ENCODE measurements at places on chromosomes 11 and 22. TPM values are rescaled to one million over a fixed set of nuclear protein-coding genes. Genes with fewer than 3 reads are reported as not detected.

The DBX1 gene
- total RNA-seq, result not detected

The TRPT1 gene
- total RNA-seq, result 82.3 TPM

DNA sequence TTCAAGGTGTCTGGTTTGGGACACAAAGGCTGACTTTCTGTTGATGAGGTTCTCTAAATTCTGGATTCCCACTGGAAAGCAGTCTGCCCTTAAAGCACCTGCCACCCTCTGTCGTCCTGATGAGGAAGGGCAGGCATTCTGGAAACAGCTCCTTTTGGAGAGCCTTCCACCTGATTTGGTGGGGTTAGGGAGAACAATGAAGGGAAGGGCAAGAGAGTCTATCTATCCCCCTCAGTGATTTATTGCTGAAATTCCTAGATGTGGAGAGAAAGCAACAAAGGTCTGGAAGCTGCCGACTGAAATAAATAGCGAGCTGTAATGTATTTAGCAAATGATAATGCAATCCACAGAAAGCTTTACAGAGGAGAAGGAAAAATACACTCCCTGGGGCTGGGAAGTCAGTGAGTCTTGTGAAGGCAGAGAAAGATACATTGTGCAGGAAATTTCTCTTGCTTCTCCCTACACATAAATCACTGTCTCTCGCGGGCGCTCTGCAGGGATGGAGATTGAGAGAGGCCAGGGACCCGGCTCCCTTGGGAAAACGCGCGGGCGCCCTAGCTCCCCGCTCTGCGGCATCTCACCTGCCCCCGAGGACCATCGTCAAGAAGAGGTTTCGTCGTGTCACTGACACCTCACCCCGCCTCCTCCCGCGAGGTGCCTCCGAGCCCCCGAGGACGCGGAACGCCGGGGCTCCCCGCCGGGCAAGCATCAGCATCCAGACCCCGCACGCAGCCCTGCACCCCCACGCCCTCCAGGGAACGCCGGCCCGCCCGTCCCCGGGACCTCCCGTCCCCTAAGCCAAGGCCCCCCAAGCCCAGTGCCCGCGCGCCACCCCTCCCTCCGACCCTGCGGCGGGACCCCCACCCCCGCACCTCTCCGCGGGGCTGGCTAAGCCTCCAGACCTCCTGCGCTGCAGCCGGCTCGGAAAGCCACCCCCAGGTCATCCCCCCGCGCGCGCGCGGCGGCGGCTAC is 673 bp downstream of the CDON start:
- H3K36me3 ChIP-seq, result no peaks in the 10 kb centered on the region
- peak overlapping the region; percentile 82 for H3K4me3 ChIP-seq
- peaks cover 15% of the 10 kb centered on the region for H3K4me1 ChIP-seq
- no peaks in the 10 kb centered on the region for H3K27me3 ChIP-seq

The TBX1 gene
- 8.0 TPM for total RNA-seq
